ENCODE measurements at places on chromosomes 7 and 10.

DNA sequence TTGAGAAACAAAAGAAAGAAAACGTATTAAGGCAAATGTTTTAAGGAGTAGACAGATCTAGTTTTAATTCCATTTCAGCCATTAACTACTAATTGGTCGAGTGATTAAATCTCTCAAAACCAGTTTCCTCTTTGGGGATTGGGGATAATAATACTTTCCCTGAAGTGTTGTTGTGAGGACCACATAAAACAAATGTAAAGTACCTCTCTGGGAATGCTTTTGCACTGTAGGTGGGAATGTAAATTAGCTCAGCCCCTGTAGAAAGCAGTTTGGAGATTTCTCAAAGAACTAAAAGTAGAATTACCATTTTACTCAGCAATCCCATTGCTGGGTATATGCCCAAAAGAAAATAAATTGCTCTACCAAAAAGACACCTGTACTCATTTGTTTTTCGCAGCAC lies 36.0 kb upstream of the PPP1R3C start:
- DNase-seq, result no peak

- DNase-seq, result no peak
Observed at GRCh38 chr7:155583636-155584035, 37.3 kb upstream of the CNPY1 start.

DNA sequence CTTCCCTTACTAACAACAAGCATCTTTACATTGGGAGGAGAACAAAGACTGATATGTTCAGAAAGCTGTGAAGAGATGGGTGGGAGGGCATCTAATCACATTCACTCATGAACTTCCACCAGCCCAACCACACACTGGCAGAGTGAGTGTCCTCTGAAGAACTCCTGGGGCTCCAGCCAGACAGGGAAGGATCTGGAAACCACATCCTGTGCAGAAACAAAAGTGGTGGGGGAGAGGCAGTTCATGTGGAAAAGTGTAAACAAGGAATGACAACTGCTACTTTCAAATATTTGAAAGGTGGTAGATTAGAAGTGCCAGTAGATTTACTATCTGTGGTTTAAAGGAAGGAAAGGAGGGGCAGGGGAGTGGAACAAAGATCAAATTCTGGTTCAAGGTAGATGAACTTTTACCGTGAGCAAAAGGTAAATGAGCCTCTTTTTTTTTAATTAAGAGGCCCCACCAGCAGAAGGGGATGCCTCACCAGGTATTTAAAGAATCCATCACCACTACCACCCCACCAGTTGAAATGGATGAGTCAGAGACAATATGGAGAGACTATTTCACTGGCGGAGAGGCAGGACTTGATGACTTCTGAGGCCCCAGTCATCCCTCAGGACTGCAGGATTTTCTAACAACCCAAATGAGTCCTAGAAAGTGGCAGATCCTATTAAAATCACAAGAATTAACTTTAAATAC lies 34.5 kb downstream of the GOT1 start:
- DNase-seq, result peak; percentile 6

- no peak for DNase-seq
Observed at GRCh38 chr10:43692051-43692825, 43.6 kb upstream of the ZNF32 start.

- no peak for DNase-seq
Observed at GRCh38 chr7:124812764-124813163, 47.2 kb upstream of the GPR37 start.

DNA sequence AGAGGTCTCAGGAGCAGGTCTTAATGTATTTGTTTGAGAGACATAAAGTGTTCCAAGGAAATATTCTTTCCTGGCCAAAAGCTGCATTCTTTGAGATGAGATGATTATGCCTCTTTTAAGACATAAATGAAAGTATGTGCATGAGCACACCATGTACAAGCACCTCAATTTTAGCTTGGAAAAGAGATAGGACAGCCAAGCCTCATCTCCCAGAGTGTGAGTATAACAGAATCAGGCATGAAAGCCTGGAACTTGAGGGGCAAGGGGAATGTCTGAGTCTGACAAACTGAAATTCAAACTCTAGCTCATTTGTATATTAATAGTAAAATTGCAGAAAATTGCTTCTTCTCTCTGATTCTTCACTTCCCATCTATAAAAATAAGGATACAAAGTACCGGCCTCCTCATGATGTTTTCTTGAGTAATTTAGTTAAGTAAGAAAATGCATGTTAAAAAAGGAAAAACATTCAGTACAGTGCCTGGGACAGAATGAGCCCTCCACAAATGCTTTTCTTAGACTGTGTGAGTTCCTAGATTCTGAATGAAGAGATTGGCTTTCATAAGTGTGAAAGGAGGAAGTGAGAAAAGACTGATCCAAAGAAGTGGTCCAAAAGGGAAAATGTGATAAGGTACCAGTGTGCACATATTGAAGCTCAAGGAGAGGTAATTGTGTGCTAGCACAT lies 1260.9 kb upstream of the SORCS1 start:
- no peak for DNase-seq

GRCh38 chr7:40526951-40527715 lies 392.3 kb downstream of the SUGCT start:
- DNase-seq, result no peak

DNA sequence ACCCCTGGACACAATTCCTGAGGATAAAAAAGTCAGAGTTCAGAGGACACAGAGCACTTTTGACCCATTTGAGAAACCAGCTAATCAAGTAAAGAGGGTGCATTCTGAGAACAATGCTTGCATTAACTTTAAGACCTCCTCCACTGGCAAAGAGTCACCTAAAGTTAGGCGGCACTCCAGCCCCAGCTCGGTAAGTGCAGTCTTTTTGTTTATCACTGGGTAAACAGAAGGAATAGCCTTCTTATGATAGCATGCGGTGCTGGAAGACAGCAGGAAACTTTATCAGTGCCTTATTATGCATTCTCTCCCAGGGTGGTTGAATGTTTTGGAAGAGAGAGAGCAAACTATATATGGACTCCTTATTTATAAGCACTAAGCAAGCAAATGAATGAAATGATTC lies 130.5 kb downstream of the CDK14 start:
- no peak for DNase-seq

DNA sequence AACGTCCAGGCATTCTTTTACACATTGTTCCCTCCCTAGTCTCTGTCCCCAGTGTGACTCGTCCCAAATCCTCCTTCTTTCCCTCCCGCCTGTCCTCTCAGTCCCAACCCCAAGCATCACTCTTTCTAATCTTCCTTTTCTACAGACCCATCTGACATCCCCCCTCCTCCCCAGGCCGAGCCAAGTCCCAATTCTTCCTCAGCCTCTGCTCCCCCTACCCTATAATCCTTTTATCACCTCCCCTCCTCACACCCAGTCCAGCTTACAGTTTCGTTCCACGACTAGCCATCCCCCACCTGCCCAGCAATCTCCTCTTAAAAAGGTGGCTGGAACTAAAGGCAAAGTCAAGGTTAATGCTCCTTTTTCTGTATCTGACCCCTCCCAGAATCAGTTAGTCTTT lies 95.1 kb downstream of the MACC1 start:
- no peak for DNase-seq

- no peak for DNase-seq
Observed at GRCh38 chr10:97911217-97911616, 61.6 kb downstream of the GOLGA7B start.

DNA sequence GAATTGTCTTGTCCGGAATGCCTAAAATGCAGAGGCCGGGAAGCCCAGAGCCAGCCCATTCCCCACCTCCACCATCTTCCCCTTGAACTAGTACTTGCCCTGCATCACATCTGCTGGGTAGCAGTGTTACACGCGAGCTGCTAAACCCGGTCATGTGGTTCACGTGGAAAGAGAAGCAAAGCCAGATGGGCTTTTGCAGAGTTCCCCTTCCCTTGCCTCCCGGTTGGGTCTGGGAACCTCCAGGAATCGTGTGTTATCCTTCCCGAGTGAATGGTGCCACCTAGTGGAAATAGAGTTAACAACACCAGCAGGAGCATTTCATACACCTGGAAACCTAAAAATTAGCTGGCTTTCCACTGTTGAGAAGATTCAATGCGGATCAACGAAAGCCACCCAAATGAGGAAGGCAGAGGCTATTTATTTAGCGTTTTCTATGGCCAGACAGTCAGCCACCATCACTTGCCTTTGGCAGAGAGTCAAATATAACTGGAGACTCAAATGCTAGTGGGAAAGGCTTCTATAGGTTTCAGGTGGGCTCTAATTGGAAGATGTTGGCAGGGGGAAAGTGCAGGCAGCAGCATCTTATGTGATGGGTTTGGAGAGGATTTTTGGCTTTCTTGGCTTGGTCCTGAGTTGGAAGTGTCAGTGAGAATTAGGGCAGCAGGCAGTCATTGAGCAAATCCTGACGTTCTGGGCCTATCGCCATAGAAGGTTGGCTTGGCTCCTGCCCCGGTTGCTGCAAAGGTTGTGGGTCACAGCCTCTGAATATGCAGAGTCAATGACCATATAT lies 12.9 kb upstream of the DENND2A start:
- peak; percentile 35 for DNase-seq

GRCh38 chr7:71480791-71481190 lies 348.8 kb downstream of the GALNT17 start:
- no peak for DNase-seq

GRCh38 chr7:2631946-2632732 lies at the start of gene TTYH3:
Gene TTYH3, plus strand, starts transcription at chr7:2631986. Its CDS starts 170 bp downstream, at chr7:2632156.
- DNase-seq, result no peak

DNA sequence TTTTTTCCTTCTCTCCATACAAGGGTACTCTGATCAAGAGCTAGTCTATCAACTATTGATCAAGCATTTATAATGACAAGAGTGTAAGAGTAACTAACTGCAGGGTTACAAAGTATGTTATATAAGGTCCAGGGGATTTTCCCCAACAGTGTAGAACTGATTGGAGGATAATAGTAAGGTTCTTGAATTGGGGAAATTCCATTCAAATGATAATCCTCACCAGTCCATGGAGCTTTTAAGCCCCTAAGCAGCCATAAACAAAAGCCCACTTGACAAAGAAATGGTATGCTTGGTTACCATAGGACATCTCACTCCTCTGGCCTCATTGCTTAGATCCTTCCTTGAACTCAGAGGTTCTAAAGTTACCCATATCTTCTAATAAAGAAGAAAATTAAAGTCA lies 8.2 kb downstream of the YME1L1 start:
- DNase-seq, result no peak

DNA sequence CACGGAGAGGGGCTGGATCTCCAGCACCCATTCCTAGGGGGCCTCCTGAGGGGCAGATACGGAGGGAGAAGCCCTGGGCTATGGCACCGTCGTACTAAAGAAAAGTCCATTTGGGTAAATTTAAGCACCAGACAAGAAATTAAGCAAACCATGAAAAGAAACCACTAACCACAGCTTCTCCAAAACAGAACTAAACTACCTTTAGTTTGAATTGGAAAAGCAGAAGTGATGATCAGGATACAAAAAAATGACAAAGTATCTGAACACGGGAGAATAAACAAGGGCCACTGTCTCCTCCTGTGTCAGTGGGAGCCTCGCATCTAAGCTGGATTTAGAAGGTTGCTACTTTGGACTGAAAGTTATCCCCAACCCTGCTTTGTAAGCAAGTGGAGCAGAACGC lies 69.1 kb downstream of the DIP2C start:
- DNase-seq, result peak; percentile 88

DNA sequence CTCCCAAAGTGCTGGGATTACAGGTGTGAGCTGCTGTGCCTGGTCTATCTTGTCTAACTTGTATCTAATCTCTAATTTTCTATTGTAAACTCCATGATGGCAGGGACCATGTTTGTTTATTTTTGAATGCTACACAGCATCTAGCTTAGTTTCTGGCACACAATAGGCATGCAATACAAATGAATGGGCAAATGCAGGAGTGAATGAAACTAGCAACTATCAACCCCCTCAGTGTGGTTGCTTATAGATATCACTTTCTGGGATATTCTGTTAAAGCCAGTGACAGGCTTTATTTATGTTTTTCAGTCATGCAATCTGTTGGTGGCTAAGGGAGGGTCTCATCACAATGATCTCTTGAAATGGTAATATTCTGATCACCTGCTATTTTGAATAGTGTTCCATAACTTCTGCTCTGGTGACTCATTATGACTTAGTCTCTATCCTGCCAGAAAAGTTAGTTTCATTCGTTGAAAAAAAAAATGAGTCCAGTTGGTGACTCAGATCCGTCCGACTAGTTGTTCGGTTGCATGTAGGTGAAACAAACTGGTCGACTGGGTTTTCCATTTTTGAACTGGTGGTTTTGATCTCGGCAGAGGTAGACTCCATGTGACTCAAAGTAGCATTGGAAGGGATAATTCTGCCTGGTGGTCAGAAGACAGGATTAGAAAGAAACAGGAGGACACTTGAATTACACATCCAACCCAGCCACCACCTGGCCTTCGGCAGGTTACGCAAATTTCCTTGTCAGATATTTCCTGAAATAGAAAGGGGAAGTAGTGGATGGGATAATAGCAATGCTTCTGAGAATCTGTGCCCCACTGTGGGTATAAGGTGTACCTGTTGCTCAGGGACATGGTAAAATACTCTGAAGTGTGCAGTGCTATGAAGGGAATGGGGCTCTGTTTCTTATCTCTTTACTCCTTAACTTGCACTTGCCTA lies 76.8 kb downstream of the GATA3 start:
- DNase-seq, result peak; percentile 26

DNA sequence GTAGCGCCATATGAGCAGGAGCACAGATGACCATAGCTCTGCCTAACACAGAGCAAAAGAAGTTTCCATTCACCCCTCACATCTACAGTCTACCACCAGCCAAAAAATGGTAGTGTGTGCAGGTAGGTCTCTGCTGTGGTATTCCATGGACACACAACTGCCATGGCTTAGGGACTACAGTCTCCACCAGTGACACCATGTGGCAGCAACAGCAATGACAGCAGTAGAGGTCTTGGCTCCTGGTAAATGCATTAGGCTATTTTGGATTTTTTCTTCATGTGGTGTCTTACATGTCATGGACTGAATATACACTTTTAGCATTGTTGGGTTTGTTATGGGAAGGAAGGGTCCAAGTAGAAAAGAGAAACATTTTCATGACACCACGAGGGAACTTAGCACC lies 70.1 kb upstream of the CABCOCO1 start:
- DNase-seq, result no peak

- peak; percentile 68 for DNase-seq
Observed at GRCh38 chr7:131424219-131424822, 96.6 kb downstream of the MKLN1 start.

GRCh38 chr7:21915140-21915539 lies 30.6 kb downstream of the CDCA7L start:
- DNase-seq, result no peak

GRCh38 chr10:127577376-127578258 lies 28.5 kb downstream of the NPS start:
- DNase-seq, result peak; percentile 4

DNA sequence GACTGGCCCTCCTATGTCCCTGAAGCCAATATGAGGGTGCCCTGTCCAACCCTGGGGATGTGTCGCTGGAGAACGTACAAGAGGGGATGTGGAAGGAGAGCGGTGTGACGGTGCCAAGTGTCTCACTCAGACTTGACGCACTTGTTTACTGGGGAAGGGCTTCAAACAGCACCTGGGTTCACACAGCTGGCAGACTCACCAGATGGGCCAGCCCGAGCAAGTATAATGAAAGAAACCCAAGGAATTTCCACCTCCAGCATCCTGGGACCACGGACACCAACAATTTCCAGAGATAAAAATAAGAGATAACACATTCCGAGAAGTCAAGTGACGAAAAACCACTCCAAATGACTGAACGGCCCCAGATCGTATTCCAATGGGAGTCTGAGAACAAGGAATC lies 5.3 kb downstream of the ATP5MF start:
- no peak for DNase-seq
